ENCODE measurements at places on chromosomes 2 and 18. TPM values are rescaled to one million over a fixed set of nuclear protein-coding genes. Genes with fewer than 3 reads are reported as not detected.
A peak's percentile ranks its signal among the peaks of the same experiment; 100 is the strongest.

Gene TDRD15
- 1.9 TPM for total RNA-seq

Gene BMP10
- not detected for total RNA-seq

DNA sequence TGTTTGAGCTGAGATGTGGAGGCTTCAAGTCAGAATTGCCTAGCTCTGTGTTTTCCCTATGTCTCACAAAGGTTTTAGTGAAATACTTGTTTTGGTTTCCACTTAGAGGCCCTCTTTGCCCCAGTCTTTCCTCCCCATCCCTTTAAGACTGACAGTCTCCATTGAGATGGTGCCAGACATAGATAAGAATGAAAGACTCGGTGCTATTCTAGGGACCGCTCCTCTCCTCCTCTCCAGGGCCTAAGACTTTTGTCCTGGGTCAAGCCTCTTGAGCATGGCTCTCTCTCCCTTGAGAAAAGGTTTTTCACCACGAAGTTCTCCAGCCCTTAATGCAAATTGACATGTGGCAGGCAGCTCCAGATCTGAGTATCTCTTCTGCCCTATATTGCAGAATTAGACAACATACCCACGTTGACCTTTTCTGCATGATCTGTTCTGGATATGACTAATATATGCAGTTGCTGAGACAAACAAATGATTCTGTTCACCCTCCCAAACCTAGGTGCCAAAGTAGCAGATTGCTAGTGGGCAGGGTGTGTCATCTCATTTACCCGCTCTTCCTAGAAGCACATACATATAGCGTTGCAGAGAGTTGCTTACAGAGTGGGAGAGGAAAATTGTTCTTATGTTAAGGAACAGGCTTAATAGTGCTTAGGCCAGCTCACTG lies 47.5 kb upstream of the ACSL3 start:
- no peaks in the 10 kb centered on the region for H3K4me1 ChIP-seq
- H3K36me3 ChIP-seq, result no peaks in the 10 kb centered on the region
- no peak overlapping the region for H3K4me3 ChIP-seq
- no peak overlapping the region for H3K27ac ChIP-seq
- DNase-seq, result no peak

Gene GPR45
- total RNA-seq, result not detected

GRCh38 chr2:144357623-144358373 lies 162.1 kb downstream of the ZEB2 start:
- H3K27me3 ChIP-seq, result no peaks in the 10 kb centered on the region
- H3K27ac ChIP-seq, result no peak overlapping the region
- no peaks in the 10 kb centered on the region for H3K4me1 ChIP-seq
- H3K36me3 ChIP-seq, result no peaks in the 10 kb centered on the region
- no peak for DNase-seq

Gene CTLA4
- total RNA-seq, result 0.73 TPM

Gene PLCL1
- total RNA-seq, result 6.7 TPM

GRCh38 chr2:119111115-119111975 lies 47.2 kb downstream of the C1QL2 start:
- DNase-seq, result no peak
- H3K36me3 ChIP-seq, result no peaks in the 10 kb centered on the region
- no peaks in the 10 kb centered on the region for H3K27me3 ChIP-seq
- H3K27ac ChIP-seq, result no peak overlapping the region

- no peaks in the 10 kb centered on the region for H3K27me3 ChIP-seq
- DNase-seq, result no peak
- no peak overlapping the region for H3K27ac ChIP-seq
- no peaks in the 10 kb centered on the region for H3K36me3 ChIP-seq
These were observed 172.6 kb downstream of the HAUS1 start for GRCh38 chr18:46276748-46277147.

DNA sequence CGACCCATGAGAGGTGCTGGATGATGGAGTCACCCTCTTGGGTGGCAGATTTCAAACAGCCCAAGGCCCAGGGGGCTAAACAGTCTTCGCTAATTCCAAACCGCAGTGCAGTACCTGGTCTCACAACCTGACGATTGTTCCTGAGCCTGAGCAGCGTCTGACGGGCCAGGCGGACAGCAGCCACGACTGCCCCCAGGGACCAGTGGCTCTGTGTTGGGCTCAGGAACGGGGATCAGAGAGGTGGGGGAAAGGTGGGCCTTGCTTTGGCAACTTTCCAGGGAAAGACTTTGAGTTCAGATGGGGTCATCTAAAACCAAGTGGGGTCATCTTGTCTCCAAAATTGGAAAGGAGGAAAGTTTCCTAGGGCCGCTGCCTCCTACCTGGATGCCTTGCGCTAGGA lies 492 bp downstream of the COLEC11 start:
- DNase-seq, result no peak
- no peaks in the 10 kb centered on the region for H3K4me1 ChIP-seq
- no peak overlapping the region for H3K27ac ChIP-seq
- H3K27me3 ChIP-seq, result no peaks in the 10 kb centered on the region
- no peaks in the 10 kb centered on the region for H3K36me3 ChIP-seq

- no peaks in the 10 kb centered on the region for H3K27me3 ChIP-seq
- no peak overlapping the region for H3K27ac ChIP-seq
- no peak overlapping the region for H3K4me3 ChIP-seq
- no peak for DNase-seq
- H3K36me3 ChIP-seq, result no peaks in the 10 kb centered on the region
- no peaks in the 10 kb centered on the region for H3K4me1 ChIP-seq
These were observed 182.3 kb upstream of the ST6GAL2 start for GRCh38 chr2:107068069-107068916.

- DNase-seq, result no peak
- H3K4me3 ChIP-seq, result no peak overlapping the region
- H3K27me3 ChIP-seq, result no peaks in the 10 kb centered on the region
- no peak overlapping the region for H3K27ac ChIP-seq
- no peaks in the 10 kb centered on the region for H3K36me3 ChIP-seq
These were observed 72.6 kb downstream of the PLCL1 start for GRCh38 chr2:197877038-197877437.

GRCh38 chr18:34740101-34740500 lies 30.0 kb downstream of the DTNA start:
- no peak overlapping the region for H3K27ac ChIP-seq
- no peak for DNase-seq
- no peak overlapping the region for H3K4me3 ChIP-seq
- no peaks in the 10 kb centered on the region for H3K36me3 ChIP-seq
- no peaks in the 10 kb centered on the region for H3K27me3 ChIP-seq
- no peaks in the 10 kb centered on the region for H3K4me1 ChIP-seq

DNA sequence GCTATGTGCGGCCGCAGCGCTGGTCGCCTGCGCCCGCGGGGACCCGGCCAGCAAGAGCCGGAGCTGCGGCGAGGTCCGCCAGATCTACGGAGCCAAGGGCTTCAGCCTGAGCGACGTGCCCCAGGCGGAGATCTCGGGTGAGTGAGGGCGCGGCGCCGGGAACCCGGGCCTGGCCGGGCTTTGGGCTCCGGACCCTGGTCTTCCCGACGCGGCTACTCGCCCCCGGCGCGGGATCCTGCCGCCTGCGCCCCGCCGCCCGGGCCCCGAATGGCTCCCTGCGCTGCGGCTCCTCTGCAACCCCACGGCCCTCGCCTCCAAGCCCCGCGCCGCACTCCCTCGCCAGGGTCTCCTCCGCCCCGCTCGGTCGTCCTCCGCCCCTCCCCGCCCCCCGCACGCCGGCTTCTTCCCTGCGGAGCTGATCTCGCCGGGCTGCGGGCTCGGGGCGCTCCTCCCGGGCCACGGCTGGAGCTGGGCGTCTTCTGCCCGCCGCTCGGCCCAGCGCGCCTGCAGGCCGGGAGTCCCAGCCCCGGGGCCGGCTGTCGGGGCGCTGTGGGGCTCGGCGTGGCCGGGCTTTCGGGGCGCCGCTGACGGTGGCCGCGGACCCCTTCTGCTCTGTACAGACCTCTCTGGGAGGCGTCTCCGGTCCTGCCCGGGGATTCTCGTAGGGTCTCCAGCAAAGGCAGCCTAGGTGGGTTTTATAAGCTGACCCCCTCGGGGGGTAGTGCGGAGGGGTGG lies 652 bp downstream of the GPC1 start:
- H3K36me3 ChIP-seq, result no peaks in the 10 kb centered on the region
- H3K27ac ChIP-seq, result peak overlapping the region; percentile 95
- peak overlapping the region; percentile 76 for H3K4me3 ChIP-seq
- H3K4me1 ChIP-seq, result peaks cover 16% of the 10 kb centered on the region
- no peak for DNase-seq
- H3K27me3 ChIP-seq, result no peaks in the 10 kb centered on the region

DNA sequence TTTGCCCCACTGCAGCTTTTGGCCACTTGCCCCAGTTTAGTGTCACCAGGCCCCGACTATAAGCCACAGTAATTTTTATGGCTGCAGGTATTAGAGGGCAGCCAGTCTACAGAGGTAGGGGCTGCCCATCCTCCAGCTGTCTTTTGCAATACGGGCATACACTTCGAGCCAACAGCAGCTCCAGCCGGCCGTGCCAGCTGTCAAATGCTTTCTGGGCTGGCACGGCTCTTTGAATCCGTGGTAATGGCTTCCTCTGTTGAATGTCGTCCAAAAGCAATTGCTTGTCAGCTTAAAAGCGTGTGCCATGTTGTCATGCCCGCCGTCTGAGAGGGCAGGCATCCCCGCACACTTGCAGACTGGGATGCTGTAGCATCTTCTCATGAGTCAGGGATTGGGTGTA lies 41.3 kb downstream of the BCL2L11 start:
- no peak overlapping the region for H3K4me3 ChIP-seq
- H3K36me3 ChIP-seq, result peaks cover 3% of the 10 kb centered on the region
- H3K4me1 ChIP-seq, result no peaks in the 10 kb centered on the region
- H3K27me3 ChIP-seq, result no peaks in the 10 kb centered on the region

Gene MAL
- 8.0 TPM for total RNA-seq

Data from prostate gland (tissue), 2 donors.